ENCODE measurements at places on chromosomes 13 and 19. TPM values are rescaled to one million over a fixed set of nuclear protein-coding genes. Genes with fewer than 3 reads are reported as not detected.

GRCh38 chr13:42215578-42216421 is 56.2 kb upstream of the AKAP11 start:
- no peak for DNase-seq
- no peaks in the 10 kb centered on the region for H3K27me3 ChIP-seq
- no peak overlapping the region for H3K27ac ChIP-seq
- H3K4me3 ChIP-seq, result no peak overlapping the region

GRCh38 chr13:102591988-102592781 is 4.6 kb upstream of the TPP2 start:
- H3K27ac ChIP-seq, result no peak overlapping the region
- peak overlapping the region; percentile 37 for H3K4me3 ChIP-seq
- DNase-seq, result peak; percentile 83

The KLK15 gene
- not detected for total RNA-seq

The LHB gene
- not detected for total RNA-seq

The LRCH1 gene
- 9.6 TPM for total RNA-seq
